ENCODE measurements at places on chromosomes 5 and 9.
A peak's percentile ranks its signal among the peaks of the same experiment; 100 is the strongest.

GRCh38 chr5:31122998-31123951 is 70.2 kb upstream of the CDH6 start:
- peak; percentile 63 for DNase-seq

DNA sequence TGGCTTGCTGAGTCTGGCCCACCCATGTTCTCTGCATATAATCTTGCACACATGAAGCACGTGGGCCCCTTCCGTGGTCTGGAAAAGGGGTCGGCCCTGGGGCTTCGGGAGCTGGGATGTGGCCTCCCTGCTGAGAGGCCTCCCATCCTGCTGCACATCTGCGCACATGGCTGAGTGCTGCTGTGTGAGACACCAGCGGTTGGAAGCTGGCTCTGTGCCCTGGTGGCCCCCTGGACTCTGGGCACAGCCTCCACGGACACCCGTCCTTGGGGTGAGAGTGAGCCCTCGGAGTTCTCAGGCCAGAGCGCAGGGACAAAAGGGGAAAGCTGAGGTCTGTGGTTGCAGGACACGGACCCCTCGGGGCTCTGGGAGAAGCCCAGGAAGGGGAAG is 115.8 kb downstream of the RXRA start:
- peak; percentile 65 for DNase-seq

DNA sequence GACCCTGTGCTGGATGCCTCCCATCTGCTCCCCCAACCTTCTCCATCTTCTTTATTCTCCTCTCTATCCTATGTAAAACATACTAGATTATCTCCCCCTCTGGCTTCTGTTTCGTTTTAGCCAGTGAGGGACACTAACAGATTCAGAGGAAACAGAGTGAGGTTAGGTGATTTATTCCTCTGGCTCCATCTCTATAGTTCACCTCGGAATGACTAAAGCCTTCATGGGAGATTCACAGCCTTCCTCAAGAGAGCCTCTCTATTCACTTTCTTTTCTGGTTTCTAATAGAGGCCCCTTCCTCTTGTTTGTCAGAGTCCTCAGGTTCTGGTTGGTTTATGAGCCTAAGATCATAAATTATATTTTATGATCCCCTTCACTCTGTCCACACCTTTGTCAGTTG is 633.1 kb upstream of the TYRP1 start:
- DNase-seq, result no peak

GRCh38 chr5:114726131-114726530 is 364.3 kb downstream of the KCNN2 start:
- DNase-seq, result peak; percentile 27

DNA sequence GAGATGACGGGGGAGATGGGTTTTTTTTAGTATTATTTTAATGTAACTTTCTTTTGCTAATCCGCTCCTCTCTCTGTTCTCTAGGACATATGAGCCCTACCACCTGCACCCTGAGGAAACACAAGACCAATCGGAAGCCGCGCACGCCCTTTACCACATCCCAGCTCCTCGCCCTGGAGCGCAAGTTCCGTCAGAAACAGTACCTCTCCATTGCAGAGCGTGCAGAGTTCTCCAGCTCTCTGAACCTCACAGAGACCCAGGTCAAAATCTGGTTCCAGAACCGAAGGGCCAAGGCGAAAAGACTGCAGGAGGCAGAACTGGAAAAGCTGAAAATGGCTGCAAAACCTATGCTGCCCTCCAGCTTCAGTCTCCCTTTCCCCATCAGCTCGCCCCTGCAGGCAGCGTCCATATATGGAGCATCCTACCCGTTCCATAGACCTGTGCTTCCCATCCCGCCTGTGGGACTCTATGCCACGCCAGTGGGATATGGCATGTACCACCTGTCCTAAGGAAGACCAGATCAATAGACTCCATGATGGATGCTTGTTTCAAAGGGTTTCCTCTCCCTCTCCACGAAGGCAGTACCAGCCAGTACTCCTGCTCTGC is 4.8 kb downstream of the MSX2 start:
- no peak for DNase-seq

DNA sequence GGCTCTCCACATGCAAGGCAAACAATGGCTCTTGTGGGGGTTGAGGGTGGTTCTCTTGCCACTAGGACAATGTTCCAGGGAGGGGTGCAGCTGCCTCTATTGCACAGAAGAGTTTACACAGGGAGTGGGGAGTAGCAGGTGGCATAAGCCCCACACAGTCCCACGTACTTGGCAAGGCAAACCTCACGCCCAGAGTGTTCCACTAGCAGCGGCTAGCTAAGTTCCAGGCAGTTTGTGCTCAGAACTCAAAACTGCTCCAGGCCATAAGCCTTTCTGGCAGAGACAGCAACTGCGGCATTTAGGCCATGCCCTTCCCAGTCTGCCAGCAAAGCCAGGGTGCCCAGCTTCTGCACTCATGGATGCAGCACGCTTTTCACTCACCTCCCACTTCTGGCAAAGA is 29.0 kb upstream of the BTNL3 start:
- no peak for DNase-seq

DNA sequence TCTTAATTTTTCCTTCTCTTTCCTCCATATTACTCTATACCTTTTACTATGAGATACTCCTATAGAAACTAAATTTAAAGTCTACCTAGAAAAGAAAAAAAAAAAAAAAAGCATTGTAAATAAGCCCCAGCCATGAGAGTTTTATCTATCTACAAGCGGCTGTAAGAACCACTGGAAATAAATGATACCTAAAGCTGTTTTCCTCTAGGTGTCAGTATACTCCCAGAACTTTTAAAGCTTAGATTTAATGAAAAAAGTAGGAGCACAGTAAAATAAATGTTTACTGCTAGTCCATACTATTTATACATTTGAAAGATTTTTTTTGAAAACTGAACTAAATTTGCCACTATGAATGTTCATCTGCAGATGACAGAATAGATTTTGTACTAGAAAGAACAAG is 26.2 kb downstream of the TYRP1 start:
- peak; percentile 57 for DNase-seq

DNA sequence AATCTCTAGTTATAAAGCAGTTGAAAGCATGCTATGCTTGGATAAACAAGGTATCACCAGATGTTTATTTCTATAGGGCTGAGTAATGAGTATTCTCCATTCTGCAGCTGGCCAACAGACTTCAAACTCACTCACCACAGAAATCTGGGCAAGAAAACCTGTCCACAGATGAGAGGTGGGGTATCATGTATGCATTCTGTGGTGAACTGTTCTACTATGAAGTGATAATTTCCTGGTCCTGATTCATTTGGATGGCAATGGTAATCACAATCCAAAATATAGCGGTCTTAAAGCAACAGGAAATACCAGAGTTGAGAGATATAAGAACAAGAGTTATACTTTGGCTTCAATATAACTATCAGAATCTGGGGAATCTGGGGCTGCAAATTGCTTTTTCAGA is 65.9 kb upstream of the EFNA5 start:
- peak; percentile 79 for DNase-seq
